CD4-positive, alpha-beta T cell (primary cell): ENCODE measurements at places on chromosomes 5 and 9.
A peak's percentile ranks its signal among the peaks of the same experiment; 100 is the strongest.

DNA sequence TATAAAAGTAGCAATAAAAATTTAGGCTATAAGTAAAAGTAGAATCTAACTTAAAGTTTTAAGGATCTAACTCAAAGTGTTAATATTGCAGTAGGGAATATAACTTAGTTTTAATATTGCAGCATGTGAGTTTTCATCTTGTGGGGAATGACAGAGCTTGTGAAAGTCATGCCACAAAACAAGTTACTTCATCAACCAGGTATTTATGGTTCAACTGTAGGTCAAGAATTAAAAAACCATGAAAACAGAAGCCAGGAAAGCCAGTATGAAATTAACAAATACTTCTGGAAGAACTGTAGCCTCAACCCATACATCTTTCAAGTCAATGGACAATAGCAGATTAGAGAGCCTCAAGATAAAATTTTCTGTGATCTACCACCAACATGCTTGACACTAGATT, 19.0 kb downstream of the HMGCS1 start:
- H3K4me1 ChIP-seq: no peaks in the 10 kb centered on the region
- no peaks in the 10 kb centered on the region for H3K27me3 ChIP-seq
- no peak for DNase-seq
- peaks cover 80% of the 10 kb centered on the region for H3K36me3 ChIP-seq

GRCh38 chr5:173944511-173944910, 44.5 kb upstream of the C5orf47 start:
- no peaks in the 10 kb centered on the region for H3K4me1 ChIP-seq
- DNase-seq: no peak
- no peaks in the 10 kb centered on the region for H3K27me3 ChIP-seq
- H3K36me3 ChIP-seq: peaks cover 35% of the 10 kb centered on the region
- H3K4me3 ChIP-seq: no peak overlapping the region

- H3K4me3 ChIP-seq: peak overlapping the region; percentile 17
- peak overlapping the region; percentile 32 for H3K27ac ChIP-seq
- peak; percentile 86 for DNase-seq
Observed at GRCh38 chr9:89408628-89409101, 89.2 kb downstream of the SEMA4D start.

DNA sequence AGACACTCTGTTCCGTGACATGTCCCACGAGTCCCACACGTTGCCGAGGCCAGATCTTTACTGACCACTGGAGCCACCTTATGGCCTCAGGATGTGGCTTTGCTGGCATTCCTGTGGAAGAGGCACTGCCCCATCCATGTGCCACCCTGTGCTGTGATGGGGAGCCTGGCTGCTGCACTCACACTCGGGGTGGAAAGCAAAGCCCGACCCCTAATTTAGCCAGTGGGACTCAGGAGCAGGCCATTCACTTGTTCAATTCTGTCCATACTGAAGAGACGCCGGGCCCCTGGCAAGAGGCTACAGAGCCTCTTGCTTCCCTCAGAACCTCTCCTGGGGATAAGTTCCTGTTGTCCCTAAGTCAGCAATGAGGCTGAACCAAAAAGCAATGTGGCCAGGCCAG, 18.6 kb upstream of the CEP72 start:
- no peak for DNase-seq
- no peak overlapping the region for H3K27ac ChIP-seq
- peaks cover 3% of the 10 kb centered on the region for H3K4me1 ChIP-seq

DNA sequence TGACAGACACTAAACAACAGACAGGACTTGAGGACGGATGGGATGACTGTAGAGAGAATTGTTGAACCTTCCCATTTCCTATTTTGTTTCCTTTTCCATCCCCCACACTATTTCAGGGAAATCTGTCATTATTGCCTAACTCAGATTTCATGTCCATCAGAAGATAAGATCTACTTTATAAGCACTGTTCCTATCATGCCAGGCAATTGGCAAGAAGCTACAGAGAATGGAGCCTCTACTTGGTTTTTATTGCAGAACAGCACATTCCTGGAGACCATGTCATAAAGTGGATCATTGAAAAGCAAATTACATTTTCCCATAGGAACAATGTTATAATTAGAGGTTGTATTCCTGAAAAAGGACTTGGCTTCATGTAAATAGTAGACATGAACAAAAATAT, 173.7 kb upstream of the KIF2A start:
- DNase-seq: no peak
- H3K27ac ChIP-seq: no peak overlapping the region
- no peaks in the 10 kb centered on the region for H3K36me3 ChIP-seq

- peak; percentile 45 for DNase-seq
- no peaks in the 10 kb centered on the region for H3K36me3 ChIP-seq
- peaks cover 67% of the 10 kb centered on the region for H3K4me1 ChIP-seq
Observed at GRCh38 chr5:181187500-181188213, 17.3 kb downstream of the TRIM7 start.

DNA sequence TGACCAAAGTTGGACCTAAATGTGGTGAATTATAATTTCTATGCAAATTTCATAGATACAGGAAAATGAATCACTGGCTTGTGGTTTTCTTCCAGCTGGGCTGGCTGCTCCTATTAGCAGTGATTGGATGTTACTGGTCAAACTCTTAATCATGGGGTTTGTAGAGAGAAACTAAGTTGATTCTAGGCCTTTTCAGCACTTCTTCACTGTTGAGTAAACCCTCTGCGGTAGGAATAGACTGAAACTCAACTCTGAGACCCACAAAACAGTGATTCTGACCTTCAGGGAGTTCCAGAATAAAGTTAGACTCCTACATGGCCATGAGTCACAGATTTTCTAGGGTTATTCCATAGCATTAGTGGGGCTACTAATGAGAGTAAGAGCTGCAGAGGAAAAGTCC, 47.9 kb upstream of the FKTN start:
- H3K4me1 ChIP-seq: no peaks in the 10 kb centered on the region
- H3K27me3 ChIP-seq: no peaks in the 10 kb centered on the region
- H3K4me3 ChIP-seq: no peak overlapping the region
- DNase-seq: no peak
- H3K27ac ChIP-seq: no peak overlapping the region
- H3K36me3 ChIP-seq: no peaks in the 10 kb centered on the region

GRCh38 chr9:130200038-130200849, 28.0 kb downstream of the NCS1 start:
- no peak overlapping the region for H3K4me3 ChIP-seq
- no peak for DNase-seq
- H3K27me3 ChIP-seq: no peaks in the 10 kb centered on the region

- peaks cover 10% of the 10 kb centered on the region for H3K27me3 ChIP-seq
- H3K27ac ChIP-seq: no peak overlapping the region
- DNase-seq: no peak
- H3K4me1 ChIP-seq: no peaks in the 10 kb centered on the region
- H3K4me3 ChIP-seq: no peak overlapping the region
Observed at GRCh38 chr5:96088706-96089498, 127.3 kb upstream of the ELL2 start.

- H3K27ac ChIP-seq: no peak overlapping the region
- DNase-seq: no peak
- no peaks in the 10 kb centered on the region for H3K4me1 ChIP-seq
- no peaks in the 10 kb centered on the region for H3K36me3 ChIP-seq
Observed at GRCh38 chr5:161201558-161201957, 345.0 kb downstream of the GABRB2 start.

- no peak overlapping the region for H3K4me3 ChIP-seq
- no peak overlapping the region for H3K27ac ChIP-seq
- H3K27me3 ChIP-seq: no peaks in the 10 kb centered on the region
- H3K4me1 ChIP-seq: no peaks in the 10 kb centered on the region
Observed at GRCh38 chr9:8389531-8389930, 590.0 kb upstream of the DMAC1 start.

- H3K27ac ChIP-seq: no peak overlapping the region
- H3K36me3 ChIP-seq: no peaks in the 10 kb centered on the region
- H3K27me3 ChIP-seq: no peaks in the 10 kb centered on the region
- DNase-seq: no peak
Observed at GRCh38 chr9:79817438-79818004, 245.8 kb downstream of the TLE4 start.

- H3K27ac ChIP-seq: no peak overlapping the region
- no peaks in the 10 kb centered on the region for H3K27me3 ChIP-seq
- no peaks in the 10 kb centered on the region for H3K36me3 ChIP-seq
- no peak for DNase-seq
Observed at GRCh38 chr9:87212605-87213021, 265.3 kb upstream of the GAS1 start.

DNA sequence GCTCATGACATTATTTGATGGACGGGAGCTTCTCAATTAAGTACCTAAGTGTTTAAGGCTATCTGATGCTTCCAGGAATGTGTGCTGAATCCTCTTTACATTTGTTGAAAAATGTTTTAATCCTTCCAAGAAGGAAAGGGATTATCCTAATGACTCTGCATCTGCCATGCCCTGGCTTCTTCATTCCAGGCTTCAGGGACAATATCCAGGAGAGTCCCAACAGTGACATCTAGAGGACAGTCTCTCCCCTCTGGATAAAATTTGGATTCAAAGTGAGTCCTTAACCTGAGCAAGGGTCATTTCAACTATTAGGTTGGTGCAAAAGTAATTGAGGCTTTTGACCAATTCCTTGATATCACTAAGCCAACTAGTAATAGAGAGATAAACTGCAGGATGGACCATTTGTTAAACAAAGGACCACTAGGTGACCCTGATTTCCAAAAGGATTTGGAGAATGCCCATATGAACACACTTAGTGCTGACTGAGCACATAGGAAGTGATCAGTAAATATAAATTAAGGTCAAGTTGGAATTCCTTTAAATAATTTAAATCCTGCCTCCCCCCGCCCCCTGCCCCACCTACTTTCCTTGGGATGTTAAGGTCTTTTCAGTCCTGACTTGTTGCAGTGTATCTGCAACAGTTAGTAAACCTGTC, 19.1 kb downstream of the TNFSF8 start:
- no peak overlapping the region for H3K27ac ChIP-seq
- no peaks in the 10 kb centered on the region for H3K27me3 ChIP-seq
- H3K4me1 ChIP-seq: peaks cover 62% of the 10 kb centered on the region
- DNase-seq: no peak

DNA sequence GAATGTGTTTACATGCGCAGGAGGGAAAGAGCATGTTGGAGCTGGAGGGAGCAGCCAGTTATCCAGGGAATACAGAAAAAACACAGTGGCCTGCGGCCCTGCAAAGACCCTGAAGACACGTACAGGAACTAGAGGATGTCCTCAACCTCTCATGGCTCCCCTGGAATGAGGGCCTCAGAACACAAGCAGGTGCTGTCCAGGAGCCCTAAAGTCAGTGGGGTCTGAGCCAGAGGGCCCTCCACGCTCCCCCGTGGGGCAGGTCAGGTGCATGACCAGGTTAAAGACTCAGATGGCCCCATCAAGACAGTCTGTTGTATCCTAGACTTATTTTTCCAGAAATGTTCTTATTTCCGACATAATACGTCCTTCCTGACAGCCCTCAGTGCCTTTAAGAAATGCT, 106.9 kb downstream of the ROR2 start:
- no peak overlapping the region for H3K4me3 ChIP-seq
- no peak overlapping the region for H3K27ac ChIP-seq
- H3K4me1 ChIP-seq: peaks cover 14% of the 10 kb centered on the region
- no peaks in the 10 kb centered on the region for H3K36me3 ChIP-seq
- DNase-seq: no peak

DNA sequence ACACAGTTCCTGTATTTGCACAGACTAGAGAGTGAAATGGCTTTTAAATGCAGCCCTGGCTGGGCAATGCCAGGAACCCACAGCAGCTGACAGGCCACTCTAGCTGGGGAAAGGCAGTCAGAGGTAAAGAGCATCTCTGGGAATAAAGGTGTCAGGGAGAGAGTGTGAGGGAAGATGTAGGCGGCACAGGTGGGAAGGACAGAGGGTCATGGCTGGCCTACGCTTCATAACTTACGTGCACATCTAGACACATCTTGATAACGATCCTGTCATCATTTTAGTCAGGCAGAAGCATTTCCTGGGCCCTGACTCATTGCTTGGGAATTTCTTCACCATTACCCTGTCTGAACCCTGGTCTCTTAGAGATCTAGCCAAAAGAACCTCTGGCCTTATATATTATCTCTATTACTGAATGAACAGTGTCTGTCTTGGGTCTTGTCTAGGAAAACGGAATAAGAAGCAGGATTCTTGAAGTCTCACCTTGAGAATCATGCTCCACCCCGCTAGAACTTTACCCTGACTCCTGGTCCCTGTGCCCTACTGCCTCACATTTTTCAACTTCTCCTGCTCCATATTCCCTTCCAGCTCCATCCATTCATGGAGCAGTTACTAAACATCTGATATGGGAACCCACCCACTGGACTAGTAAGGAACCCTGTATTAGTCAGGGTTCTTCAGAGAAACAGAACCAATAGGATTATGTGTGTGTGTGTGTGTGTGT, 106.4 kb upstream of the ELL2 start:
- H3K36me3 ChIP-seq: no peaks in the 10 kb centered on the region
- no peaks in the 10 kb centered on the region for H3K27me3 ChIP-seq
- no peak for DNase-seq
- no peak overlapping the region for H3K4me3 ChIP-seq
- H3K27ac ChIP-seq: no peak overlapping the region

DNA sequence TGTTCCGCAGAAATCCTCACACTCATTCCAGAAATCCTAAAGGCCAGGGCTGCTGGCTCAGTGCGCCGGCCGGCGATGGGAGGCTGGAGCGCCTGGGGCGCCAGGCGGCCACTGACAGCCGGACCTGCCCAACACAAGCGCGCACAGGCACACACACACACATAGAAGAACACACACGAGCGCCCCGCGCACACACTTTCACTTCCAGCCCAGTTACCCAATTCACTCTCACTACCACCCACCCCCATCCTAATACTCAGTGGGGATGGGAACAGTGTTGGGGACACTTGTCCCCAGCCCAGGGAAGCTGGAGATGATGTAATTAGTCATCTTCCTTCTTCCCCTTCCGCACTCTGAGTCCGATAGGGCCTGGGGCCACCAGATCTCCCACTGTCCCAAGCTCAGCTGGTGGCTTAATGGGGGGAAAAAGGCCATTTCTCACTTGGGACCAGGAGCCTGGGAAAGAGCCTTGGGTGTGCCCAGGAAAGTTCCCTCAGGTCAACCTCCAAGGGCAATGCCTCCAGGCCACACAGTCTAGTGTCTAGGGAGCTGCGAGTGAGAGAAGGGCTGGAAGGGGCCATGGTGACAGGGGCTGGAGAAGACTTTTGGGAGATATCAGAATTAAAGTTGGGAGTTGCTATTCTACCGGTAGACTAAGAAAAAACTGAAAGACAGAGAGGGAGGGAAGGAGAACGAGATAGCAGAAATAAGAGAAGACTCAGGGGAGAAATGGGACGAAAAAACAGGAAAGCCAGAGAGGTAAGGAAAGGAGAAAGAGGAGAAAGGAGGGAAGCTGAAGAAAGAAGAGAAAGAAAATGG, 1.7 kb downstream of the EBF1 start:
- H3K36me3 ChIP-seq: no peaks in the 10 kb centered on the region
- peaks cover 39% of the 10 kb centered on the region for H3K4me1 ChIP-seq
- H3K27me3 ChIP-seq: peaks cover 44% of the 10 kb centered on the region
- no peak overlapping the region for H3K27ac ChIP-seq
- peak overlapping the region; percentile 21 for H3K4me3 ChIP-seq

DNA sequence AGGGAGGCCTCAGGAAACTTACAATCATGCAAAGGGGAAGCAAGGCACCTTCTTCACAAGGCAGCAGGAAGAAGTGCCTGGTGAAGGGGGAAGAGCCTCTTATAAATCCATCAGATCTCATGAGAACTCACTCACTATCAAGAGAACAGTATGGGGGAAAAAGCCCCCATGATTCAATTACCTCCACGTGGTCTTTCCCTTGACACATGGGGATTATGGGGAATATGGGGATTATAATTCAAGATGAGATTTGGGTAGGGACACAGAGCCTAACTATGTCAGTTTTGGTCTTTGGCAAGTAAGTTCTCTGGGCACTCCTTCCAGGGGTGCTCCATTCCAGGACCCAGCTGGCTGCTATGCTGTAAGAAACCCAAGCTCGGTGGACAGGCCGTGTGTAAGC, 275.3 kb upstream of the TUT7 start:
- H3K4me3 ChIP-seq: no peak overlapping the region
- DNase-seq: no peak
- H3K4me1 ChIP-seq: no peaks in the 10 kb centered on the region
- H3K36me3 ChIP-seq: no peaks in the 10 kb centered on the region
